ENCODE measurements at places on chromosomes 16 and 17.

DNA sequence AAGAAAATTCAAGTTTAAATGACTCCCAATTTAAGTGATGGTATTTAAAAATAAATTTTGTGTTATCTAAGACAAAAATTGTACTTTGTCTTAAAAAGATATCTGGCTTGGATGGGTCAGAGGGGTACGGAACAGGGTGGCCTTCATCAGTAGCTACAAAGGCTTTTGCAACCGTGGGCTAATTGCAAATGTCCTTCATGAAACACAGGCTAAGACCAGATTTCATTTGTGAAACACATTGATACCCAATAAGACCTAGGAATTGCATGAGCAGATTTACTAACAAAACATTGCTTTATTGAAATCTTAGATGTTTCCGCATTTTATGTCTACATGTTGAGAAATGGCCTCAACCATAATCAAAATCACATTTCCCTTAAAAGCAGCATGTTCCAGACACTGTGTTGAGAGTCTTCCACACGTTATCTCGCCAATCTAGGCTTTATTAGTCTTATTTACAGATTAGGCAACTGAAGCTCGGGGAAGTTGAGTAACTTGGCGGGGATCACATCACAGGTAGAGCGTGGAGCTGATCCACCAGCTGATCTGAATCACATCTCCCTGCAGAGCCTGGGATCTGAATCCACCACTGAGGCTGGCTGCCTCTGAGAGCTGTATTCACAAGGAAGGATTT, 21.8 kb downstream of the FBXO39 start:
- no peak for DNase-seq

DNA sequence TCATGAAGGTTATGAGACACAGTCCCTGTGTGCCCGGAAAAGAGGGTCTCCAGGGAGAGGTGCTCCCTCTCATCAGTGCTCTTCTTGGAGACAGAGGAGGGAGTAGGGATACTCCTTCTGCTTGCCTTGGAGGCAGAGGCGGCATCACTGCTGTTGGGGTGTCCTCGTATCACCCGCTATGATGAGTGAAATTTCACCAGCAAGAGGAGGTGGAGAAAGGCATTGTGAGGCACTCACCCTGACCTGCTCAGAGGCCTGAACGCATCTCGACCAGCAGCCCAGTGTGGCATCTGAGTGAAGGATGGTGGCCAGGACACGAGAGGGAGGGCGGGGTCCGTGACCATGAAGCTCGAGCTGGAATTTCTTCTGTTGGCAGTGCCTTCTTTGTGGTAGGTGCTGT, 222.1 kb upstream of the CHMP6 start:
- no peak for DNase-seq

- no peak for DNase-seq
These were observed 45.4 kb upstream of the TMEM132E start for GRCh38 chr17:34533806-34534527.

GRCh38 chr17:61551255-61551742, 39.7 kb downstream of the NACA2 start:
- no peak for DNase-seq

DNA sequence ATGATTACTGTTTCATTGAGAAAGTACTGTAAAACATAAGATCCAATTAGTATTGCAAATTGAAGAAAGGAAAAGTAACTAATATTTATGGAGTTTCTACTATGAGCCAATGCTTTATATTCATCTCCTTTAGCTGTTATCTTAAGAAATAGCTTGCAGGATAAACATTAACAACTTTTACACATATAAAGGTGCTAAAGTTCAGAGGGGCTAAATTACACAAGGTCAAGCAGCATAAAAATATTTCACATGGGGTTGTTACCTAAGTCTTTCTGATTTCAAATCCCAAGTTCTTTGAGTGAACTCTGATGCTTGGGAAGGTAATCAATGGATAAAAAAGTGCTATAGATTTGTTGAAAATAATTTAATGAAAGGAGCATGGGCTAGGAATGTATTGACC, 765.5 kb downstream of the CDH8 start:
- DNase-seq: no peak

DNA sequence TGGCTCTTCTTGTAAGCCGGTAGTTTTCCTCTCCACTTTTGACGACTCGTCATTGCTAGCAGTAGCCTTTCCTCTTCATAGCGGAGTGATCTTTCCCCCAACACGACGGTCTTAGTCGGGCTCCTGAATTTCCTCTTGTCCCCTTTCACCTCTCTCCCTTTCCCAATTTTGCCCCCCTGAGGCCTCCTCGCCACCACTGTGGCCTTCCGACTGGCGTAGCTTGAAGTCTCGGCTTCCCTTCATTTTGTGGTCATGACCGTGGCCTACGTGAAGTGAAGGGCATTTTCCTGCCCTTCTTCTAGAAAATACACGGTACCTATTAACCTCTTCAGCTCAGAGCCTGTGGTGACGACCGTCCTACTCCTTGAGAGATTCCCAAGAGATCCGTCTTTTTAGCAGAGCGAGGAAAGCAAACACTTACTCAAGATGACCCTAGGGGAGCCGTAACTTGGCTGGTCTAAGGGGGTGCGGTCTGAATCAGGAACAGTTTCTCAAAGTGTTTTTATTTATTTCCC, 787 bp downstream of the PRKAR1A start:
- DNase-seq: peak; percentile 33

DNA sequence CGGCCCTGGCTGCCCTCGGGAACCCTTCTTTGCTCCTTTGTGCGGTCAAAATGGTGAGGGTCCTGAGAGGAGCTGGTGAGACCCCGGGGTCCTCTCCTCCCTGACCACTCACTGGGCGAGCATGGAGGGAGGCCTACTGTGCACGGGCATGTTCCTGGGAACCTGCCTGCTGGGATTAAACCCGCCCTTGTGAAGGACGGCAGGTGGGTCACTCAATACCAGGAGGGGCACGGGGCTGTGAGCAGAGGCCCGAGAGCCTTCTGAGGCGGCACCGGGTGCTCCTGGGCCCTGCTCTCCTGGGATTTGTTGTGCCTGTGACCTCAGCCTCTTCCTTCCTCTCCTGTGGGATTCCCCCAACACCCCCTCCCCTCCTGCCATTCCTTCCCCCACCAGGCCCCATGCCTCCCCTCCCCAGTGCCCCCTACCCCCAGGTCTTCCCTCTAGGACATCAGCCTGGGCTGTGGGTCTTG, 19.7 kb downstream of the METRNL start:
- no peak for DNase-seq

- no peak for DNase-seq
These were observed 95.4 kb downstream of the RMI2 start for GRCh38 chr16:11440657-11441012.

GRCh38 chr16:720447-720989, 428 bp upstream of the ANTKMT start:
- DNase-seq: no peak

- DNase-seq: no peak
These were observed 9.3 kb downstream of the CTRB2 start for GRCh38 chr16:75197522-75198134.

GRCh38 chr17:81285179-81285878, 9.8 kb downstream of the SLC38A10 start:
- peak; percentile 78 for DNase-seq

- no peak for DNase-seq
These were observed 1.3 kb upstream of the KRTAP4-9 start for GRCh38 chr17:41103896-41104295.

DNA sequence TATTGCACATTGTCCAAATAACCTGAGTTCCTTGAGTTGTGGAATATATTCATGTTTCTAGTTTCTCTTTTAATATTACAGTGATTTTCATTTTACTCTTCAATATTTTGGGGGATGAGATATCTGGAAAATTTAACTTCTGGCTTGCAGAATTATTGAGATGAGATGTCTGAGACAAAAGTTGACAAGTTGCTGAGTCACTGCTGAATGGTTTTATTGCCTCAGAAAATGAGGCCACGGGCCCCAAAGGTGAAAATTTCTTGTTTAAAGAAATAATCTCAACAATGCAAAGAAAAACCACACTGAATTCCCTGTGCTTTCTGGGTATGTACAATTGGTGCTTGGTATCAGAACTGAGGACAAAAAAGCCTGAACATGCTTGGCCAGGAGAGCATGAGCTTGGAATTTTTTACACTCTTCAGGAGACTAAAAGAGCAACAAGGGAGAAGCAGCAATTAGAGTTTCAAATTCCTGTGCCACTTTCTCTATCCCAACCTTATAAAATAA, 129.2 kb upstream of the TOM1L1 start:
- DNase-seq: no peak

GRCh38 chr16:89764711-89765201, 43.4 kb downstream of the ZNF276 start:
- DNase-seq: peak; percentile 70

GRCh38 chr16:16158741-16159374, 64.4 kb downstream of the ABCC6 start:
- no peak for DNase-seq

GRCh38 chr16:1349951-1350350, 1.7 kb downstream of the TSR3 start:
- no peak for DNase-seq

- no peak for DNase-seq
These were observed 8.4 kb downstream of the DPEP1 start for GRCh38 chr16:89621698-89622409.

- DNase-seq: no peak
These were observed 14.9 kb downstream of the CDH16 start for GRCh38 chr16:66903544-66904427.

- no peak for DNase-seq
These were observed 231.8 kb downstream of the C16orf95 start for GRCh38 chr16:87085441-87085840.

- DNase-seq: no peak
These were observed 48.5 kb downstream of the HAPSTR1 start for GRCh38 chr16:9139965-9140364.

DNA sequence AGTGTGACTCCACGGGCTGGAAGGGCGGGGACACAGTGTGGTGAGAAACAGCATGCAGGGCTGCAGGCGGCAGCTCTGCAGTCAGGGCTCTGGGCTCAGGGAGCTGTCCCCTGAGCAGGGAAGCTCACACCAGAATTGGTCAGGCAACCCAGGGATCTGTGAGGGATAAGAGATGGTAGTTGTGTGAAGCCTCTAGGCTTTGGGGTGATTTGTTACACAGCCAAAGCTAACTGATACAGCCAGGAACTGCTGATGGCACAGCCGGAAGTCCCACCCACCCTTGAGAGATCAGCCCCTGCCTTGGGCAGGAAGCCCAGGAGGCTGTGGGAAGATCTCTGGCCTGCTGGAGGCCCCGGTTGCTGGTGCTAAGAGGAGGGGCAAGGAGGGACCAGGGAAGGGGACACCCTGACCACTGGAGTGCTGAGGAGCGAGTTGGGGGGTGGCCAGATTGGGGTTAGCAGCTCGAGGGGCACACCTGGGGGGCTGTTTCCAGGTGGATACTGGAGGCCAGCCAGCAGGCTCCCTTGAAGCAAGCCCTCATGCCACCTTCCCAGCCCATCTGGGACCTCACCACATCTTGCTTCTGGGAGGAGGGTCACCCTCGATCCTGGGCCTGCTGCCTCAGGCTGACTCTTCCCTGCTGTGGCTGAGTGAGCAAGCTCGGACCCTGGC, 25.2 kb downstream of the NPTX1 start:
- DNase-seq: no peak

GRCh38 chr16:2988590-2989099, 8.4 kb upstream of the PKMYT1 start:
- DNase-seq: no peak

- DNase-seq: no peak
These were observed 12.3 kb downstream of the ENPP7 start for GRCh38 chr17:79742951-79743476.

GRCh38 chr17:40611840-40612474, 35.7 kb downstream of the SMARCE1 start:
- DNase-seq: no peak

GRCh38 chr17:60108712-60109111, 30.0 kb upstream of the HEATR6 start:
- no peak for DNase-seq

GRCh38 chr17:35892091-35893035, 12.2 kb upstream of the CCL5 start:
- DNase-seq: peak; percentile 56

DNA sequence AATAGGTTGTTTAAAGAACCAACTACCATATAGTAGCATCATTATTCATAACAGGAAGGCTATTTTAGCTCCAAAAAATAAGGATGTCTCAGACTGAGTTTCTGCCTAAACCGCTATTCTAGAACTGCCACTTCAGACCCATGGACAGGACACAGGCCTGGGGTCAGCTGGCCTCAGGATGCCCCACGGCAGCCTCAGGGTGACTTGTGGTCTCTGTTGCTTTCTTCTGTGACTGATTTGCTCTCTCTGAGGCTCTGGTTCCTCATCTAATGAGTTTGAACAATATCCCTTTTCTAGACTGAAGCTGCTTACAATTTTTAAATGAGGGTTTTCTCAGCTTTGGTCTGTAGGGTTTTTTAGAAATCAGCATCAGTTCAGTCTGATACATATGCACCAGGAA, 31.8 kb upstream of the IRF8 start:
- DNase-seq: no peak

DNA sequence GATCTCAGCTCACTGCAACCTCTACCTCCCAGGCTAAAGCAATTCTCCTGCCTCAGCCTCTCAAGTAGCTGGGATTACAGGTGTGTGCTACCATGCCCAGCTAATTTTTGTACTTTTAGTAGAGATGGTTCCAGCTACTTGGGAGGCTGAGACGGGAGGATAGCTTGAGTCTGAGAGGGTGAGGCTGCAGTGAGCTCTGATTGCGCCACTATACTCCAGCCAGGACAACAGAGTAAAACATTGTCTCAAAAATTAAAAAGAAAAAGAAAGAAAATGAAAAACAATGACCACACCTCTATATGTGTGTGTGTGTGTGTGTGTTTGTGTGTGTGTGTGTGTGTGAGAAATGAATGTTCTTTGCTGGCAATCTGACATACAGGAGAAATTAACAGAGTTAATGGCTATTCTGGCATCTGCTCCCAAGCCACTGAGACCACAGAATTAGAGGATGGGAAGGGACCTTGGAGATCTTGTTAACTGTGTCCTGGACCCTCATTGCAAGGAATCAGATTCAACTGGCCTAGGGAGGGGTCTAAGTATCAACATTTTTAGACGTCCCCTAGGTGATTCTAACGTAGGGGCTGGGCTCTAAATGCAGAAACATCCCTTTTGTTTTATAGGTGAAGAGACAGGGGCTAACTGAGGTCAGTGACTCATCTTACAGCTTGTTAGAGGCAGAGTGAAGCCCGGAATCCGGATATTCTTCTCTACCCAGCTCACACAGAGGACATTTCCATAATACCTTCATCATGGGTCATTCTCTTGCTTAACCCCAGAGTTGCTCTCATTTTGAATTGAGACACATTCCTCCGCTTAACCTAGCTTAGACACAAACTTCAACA, 16.4 kb upstream of the MARCHF10 start:
- DNase-seq: no peak

DNA sequence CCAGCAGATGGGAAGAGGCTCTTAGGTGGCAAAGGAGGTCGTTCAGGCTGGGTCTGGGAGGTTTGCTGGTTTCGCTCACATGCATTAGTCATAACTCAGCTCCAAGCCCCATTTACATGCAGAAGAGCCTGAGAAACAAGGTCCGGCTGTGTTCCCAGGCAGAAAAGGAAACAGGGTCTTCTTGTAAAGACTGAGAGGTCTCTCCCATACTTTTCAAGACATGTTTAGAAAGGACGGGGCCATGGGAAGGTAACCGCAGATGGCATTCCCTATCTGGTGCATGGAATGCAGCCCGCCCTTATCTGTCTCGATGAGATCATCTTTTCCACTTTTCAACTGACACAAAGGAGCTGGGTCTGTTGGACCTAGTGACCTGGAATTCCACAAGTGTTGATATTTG, 389.0 kb upstream of the CDH11 start:
- DNase-seq: no peak

- no peak for DNase-seq
These were observed 55.7 kb upstream of the HAS3 start for GRCh38 chr16:69049603-69050375.

- DNase-seq: no peak
These were observed 7.6 kb upstream of the CMTR2 start for GRCh38 chr16:71296584-71297340.

GRCh38 chr16:51556694-51557340, 405.7 kb upstream of the SALL1 start:
- DNase-seq: no peak
